ENCODE measurements at places on chromosomes 6 and 20.

DNA sequence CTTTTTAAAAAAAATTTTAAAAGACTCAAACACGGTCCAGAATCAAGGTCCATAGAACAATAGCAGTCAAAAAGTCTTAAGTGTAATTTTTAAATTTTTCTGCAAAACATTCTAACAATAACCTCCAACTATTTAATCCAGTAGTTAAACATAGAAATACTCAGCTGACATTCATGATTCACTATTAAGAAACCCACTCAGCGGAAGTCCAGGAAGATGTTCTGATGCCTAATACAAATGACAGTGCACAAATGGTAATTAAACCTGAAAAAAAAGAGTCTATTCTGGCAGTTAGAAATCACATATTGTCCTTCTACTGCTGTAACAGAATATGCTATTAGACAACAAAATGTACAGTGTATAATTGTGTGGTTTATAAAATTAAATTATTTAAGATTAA is 128.2 kb upstream of the BMP5 start:
- DNase-seq = no peak

DNA sequence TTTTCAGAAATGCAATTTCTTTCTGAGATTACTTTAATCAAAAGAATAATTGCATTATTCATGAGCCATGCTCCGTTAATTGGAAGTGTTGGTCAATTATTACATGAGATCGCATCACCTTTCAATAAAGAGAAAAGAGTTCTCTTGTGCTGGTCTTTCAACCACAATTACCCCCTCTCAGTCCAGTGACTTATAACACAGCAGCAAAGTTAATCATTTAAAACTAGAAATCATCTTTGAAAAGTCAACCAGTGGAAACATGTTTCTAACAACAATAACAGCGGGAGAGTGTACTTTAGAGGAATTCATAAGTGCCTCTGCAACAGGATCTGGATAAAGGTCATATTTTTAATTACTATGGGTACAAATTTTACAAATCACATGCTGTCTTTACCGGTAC is 384.4 kb upstream of the AGPAT4 start:
- no peak for DNase-seq

DNA sequence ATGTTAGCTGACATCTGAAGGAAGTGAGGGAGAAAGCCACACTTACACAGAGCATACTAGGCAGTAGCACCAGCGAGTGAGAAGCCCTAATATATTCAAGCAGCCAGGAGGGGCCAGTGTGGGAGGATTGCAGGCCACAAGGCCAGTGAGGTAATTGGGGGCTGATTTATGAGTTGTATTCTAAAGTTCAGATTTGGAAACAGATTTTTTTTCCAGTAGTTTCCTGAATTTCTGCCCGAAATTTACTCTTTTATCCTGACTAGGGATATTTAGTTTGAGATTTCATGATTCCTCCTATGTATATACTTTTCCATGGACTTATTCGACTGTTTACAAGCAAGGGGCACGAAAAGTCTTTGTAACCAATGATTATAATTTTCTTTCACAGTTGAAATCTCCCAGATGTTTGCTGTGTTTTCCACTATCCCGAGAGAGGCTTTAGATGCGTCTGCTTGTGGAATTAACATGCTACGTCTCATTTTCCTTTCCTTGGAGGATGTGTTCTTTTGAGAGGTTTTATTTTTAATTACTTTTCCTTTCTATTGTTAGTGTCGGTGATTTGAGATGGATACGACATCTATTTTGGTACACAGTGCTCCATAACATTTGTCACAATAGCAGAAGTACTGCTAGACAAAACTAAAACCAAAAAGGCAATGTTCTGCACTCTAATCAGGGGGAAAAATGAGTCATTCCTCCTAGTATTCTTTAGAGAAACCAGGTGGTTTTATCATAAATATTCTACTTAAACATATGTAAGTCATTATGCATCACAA is 356.3 kb upstream of the HSF2 start:
- no peak for DNase-seq

- DNase-seq = peak; percentile 97
These were observed 211.9 kb downstream of the GMPR start for GRCh38 chr6:16450285-16450684.

GRCh38 chr6:137080711-137081110 is 35.9 kb upstream of the IL20RA start:
- DNase-seq = no peak

GRCh38 chr20:34585019-34585418 is 26.5 kb downstream of the MAP1LC3A start:
- no peak for DNase-seq

GRCh38 chr6:118650582-118651281 is 659 bp downstream of the CEP85L start:
- no peak for DNase-seq

GRCh38 chr6:26561533-26562466 is 23.6 kb downstream of the HMGN4 start:
- DNase-seq = no peak

GRCh38 chr6:25167961-25168360 is 111.2 kb upstream of the CARMIL1 start:
- no peak for DNase-seq

DNA sequence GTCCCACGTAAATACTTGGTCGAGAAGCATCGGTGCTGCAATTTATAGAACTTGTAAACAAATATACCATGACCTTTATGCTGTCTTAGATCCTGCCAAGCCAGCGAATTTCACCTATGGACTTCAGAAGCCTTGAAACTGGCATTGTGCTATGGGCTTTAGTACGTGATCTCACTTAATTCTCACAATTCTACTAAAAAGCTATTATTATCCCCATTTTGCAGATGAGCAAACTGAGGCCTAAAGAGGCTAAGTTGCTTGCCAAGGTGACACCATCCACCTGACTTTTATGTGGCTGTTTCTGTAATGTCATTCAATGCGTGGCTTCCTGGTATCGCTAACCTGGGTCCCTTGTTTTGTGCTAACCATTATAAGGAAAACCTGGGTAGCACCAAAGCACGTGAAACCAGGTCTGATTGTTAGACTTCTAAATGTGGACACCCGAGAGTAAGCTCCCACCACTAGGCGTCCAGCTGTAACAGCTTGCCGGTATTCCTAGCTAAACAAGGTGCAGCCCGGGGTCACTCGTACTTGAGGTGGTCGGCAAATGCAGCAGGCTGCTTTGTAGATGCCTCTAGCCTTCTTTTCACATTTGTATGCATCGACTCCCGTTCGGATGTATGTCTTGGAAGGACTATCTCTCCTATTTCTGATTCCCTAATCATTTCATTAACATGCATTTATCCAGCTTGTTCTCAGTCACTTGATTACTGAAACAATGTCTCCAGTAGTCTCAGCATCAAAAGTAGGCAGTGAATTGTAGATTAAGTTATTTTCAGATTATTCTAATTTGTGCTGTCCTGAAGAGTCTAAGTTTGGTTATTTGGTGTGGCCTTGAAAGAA is 1.1 kb downstream of the SYNJ2 start:
- no peak for DNase-seq

- DNase-seq = no peak
These were observed 51.4 kb downstream of the RIN2 start for GRCh38 chr20:19809505-19809904.

DNA sequence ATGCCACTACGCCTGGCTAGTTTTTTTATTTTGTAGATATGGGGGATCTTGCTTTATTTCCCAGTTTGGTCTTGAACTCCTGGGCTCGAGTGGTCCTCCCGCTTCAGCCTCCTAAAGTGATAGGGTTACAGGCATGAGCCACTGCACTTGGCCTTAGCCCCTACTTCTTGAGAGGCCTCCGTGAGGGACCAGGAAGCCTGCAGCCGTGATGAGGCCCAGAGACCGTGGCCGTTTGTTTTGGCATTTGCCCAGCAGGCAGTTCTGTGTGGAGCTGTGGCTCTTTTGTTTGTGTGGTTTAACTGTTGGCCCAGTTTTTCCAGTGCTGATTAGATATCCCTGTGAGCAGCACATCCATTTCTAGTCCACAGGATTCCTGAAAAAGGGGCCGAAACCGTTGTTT is 39.8 kb downstream of the SRSF3 start:
- DNase-seq = no peak

- no peak for DNase-seq
These were observed 50.5 kb downstream of the HLA-A start for GRCh38 chr6:29992807-29993206.

GRCh38 chr20:36578356-36579041 is 5.1 kb downstream of the TGIF2 start:
- DNase-seq = no peak

DNA sequence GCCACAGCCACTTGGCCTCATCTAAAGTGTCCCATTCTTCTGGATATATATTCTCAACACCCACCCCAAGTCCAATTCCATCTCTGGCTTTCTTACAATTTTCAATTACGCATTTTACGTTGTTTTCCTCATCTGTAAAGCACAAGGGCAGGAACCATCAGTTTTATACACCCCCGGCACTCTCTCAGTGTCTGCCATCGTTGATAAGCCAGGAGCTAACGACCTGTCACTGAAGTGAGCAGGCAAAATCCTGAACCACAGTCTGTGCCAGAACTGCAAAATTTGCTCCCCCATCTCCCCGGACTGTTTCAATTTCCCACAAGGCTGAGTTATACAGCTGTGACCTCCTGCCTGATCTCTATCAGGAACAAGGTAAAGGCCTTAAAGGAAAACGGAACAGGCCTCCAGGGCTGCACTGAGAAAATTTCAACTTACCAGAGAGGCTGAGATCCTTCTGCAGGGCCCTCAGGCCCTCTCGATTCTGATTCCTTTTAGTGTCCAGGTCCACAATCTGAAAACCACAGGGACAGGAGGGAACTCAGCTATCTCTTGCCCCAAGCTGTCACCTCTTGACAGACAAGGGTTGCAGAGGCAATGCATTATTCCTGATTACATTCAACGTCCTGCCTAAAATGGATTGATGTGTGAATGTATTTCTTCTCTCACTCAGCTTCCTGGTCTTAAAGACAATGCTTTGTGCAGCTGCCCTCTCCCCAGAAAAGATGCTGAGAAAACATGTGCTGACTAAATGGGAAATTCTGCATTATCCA is 1.8 kb downstream of the PDRG1 start:
- no peak for DNase-seq

DNA sequence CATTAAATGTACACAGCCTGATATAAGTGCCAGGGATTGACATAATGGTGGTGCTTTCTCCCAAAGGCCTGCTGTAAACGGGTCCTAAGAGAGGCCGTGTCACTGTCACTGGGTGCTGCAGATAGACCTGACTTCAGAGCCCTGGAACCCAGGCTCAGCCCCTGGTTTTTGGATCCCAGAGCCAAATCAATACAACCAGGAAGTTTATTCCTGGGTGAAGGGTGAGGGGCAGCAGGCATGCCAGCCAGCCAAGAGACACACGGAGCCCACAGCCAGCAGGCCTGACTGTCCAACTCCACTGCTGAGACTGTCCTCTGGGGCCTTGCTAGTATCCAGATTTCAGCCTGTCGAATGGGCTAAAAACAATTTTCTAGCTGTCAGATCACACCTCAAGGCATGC is 12.8 kb upstream of the ARMC12 start:
- DNase-seq = no peak

GRCh38 chr6:126662966-126663365 is 323.1 kb downstream of the CENPW start:
- DNase-seq = no peak

- DNase-seq = no peak
These were observed 84.6 kb downstream of the FYN start for GRCh38 chr6:111788379-111789276.

DNA sequence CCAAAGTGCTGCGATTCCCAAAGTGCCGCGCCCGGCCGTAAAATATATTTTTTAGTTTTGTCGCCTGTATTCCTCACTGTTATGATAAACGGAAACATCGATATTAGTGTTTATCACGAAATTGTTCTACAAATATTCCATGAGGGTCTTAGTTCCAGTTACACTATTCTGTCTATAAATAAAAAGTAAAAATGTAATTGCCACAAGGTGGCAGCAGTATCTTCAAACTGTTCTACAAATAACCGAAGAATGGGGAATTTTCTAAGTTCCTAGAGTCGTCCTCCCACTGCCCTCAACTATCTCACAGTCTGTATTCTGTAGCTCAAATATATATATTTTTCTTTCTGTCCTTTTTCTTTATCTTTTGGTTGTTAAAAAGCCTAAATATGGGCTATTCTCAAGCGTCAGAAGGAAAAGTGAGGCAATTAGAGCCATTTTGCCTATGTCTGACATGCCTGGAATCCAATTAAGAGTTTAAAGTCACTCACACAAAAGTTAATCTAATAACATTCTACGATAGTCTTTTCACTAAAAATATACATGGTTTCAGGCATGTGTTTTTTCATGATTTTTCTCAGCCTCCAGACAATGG is 14.2 kb upstream of the FAM162B start:
- DNase-seq = no peak

GRCh38 chr20:47019121-47019824 is 124.6 kb downstream of the EYA2 start:
- DNase-seq = peak; percentile 89

- no peak for DNase-seq
These were observed 580.4 kb upstream of the PTCHD4 start for GRCh38 chr6:48691420-48691819.

DNA sequence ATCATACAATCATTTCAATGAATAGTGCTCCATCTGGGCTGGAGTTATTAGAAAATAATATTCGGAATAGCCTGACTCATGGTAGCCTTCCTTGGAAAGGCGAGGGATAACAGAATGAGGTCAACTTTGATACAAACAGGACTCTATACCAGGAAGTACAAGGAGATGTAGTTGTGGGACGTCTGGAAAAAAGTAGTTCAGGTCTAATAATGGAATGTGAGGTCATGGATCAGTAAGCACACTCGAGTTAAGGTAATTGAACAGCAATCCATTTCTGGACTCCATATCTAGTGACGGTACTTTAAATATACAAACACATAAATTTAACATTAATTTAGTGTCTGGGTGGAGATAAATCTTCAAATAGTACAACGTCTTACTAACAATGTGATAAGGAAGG is 1204.0 kb upstream of the ADGRB3 start:
- DNase-seq = no peak

GRCh38 chr6:17392978-17393891 is at the start of gene CAP2:
Gene CAP2 (plus strand): TSS chr6:17393595. CDS start chr6:17421556, 27,961 bp downstream.
- peak; percentile 30 for DNase-seq

GRCh38 chr6:139395891-139396301 is 21.4 kb upstream of the CITED2 start:
- no peak for DNase-seq

DNA sequence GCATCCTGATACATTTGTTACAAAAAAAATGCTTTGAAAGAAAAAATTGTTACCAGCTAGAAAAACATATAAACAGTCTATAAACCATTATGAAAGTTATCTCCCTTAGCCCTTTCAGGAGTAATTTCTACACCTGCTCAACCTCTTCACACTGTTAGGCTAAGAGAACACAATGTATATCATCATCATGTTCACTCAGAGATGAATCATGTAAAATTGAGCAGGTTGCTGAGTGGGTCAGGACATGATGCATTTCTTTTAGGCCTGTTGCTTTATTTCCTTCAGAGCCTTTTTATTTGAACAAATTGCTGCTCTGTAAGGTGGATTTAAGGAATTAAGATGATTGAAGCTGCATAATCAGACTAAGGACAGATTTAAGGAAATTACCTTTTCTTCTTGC is 531.3 kb upstream of the MAN1A1 start:
- DNase-seq = no peak

- DNase-seq = no peak
These were observed 113.8 kb downstream of the JPH2 start for GRCh38 chr20:44073011-44073674.

- DNase-seq = no peak
These were observed 58.9 kb downstream of the THBS2 start for GRCh38 chr6:169194737-169195136.

All from BJ (cell line).